ENCODE measurements at places on chromosomes 2 and 18.
A peak's percentile ranks its signal among the peaks of the same experiment; 100 is the strongest.

- DNase-seq: no peak
Measured at GRCh38 chr2:29023188-29023587, 42.1 kb downstream of the TOGARAM2 start.

DNA sequence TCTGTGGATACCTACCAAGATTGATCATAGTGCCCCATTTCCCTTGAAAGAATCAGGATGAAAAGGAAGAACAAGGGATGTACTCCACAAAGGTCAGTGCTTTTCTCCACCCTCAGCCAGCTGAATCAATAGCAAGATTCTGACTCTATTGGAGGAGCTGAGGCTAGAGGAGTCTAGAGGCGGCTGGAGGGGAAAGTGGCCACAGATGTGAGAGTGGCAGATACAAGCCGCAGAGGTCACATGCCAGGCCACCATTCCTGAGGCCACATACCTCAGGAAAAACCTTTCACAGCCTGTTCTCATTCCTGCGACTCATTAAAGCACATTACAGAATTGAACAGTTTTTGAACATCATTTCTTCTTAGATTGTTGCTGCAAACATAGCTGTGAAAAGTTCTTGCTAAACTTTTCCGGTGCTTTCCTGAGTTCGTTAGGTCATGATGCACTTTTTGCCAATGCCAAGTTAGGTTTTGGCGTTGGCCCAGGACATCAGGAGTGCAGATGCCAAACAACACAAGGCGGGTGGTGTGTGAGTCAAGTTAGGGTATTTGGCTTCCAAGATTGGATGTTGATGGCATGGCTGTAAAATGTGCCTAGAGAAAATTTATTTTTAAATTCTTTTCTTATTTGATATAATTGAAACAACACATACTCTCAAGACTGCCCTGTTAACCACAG, 160.7 kb upstream of the SP5 start:
- peak; percentile 37 for DNase-seq

GRCh38 chr2:120344976-120345581, 857 bp upstream of the INHBB start:
- no peak for DNase-seq

GRCh38 chr2:3432067-3432466, 52.6 kb downstream of the TRAPPC12 start:
- no peak for DNase-seq

DNA sequence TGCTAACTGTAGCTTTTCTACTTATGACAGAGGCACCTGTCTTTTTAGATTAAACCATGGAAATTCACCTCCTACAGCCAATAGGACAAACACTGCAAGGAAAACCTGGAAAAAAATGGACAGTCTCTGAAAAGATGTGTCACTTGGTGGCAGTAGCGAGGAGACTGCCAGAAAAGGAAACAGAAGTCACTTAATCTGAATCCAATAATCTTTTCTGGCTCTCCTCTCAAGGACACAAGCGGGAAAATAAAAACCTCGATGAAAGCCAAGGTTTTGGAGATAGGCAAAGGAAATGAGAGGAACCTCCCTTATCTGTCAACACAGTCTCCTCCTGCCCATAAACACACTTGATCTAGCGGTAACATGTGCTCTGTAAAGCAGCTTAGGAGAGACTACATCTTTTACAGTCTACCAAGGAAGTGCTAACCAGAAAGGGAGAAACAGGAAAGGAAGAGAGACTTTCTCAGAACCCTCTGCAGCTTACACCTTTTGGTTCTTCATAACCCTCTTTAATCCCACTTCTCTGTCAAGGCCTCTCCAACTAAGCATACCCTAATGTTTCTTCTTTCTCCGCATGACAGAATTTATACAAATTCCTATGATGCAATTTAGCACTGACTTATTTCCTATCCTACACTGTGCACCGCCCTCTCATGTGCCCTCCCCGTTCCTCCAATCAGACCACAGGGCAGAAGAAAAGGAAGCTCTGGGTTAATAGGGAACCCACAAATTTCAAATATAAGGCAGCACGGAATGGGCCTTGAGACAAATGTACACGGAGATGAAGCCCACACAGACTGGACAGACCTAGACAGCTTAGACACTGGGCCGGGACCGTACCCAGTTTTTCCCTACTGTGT, 52.8 kb downstream of the CLASP1 start:
- DNase-seq: peak; percentile 14

GRCh38 chr18:9156604-9157249, 20.1 kb downstream of the ANKRD12 start:
- DNase-seq: no peak

DNA sequence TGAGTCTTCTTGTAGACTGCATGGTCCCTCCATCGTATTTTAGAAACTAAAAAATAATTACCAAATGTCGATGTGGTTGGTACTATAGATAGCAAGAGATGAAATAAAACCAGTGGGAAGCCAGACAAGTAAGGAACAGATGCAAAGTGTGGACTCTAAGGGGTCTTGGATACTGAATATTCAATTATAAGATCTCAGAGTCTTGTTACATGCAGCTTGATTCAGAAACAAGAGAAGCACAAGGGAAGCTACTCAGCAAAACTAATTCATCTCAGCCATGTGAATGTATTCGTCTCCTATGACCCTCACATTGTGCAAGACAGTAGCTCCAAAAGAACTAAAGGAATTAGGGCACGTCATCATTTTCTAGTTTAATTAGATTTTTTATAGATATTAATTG, 80.9 kb downstream of the CDH20 start:
- no peak for DNase-seq

GRCh38 chr2:41872646-41873045, 175.2 kb upstream of the PKDCC start:
- DNase-seq: no peak

GRCh38 chr18:8673256-8674209, 31.8 kb upstream of the MTCL1 start:
- no peak for DNase-seq

DNA sequence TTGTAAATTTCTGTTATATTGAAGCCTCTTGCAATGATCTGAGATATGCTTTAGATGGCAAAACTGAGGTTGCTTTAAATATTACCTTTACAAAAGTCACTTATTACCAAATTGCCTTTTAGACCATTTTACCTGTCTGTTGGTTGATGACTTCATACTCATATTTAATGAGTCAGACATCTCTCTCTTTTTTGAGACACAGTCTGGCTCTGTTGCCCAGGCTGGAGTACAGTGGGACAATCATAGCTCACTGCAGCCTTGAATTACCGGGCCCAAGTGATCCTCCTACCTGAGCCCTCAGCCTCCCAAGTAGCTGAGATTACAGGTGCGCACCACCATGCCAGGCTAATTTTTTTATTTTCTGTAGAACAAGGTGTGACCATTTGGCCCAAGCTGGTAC, 11.5 kb upstream of the PPP4R3B start:
- DNase-seq: no peak
